ENCODE measurements at places on chromosomes 1 and 21.

- no peak for DNase-seq
Measured at GRCh38 chr1:186066411-186066810, 308.6 kb downstream of the TPR start.

- DNase-seq = no peak
Measured at GRCh38 chr1:202291001-202291400, 50.7 kb downstream of the UBE2T start.

DNA sequence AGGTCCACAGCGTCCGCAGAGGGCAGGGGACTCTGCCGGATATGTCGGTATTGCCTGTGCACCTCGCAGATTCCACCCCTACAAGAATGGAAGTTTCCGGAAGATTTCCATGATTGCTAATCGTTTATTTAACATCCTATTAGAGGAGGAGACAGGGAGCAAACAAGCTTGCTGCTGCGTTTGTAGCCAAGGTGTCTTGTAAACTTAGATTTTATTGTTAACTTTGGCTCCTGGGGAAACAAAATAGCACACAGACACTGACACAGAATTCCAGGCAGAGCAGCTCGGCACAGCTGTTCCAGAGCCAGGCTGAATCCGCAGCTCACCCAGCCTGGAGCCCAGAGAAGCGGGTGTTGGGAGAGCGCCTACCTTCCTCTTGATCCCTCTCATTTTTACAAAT, 75.7 kb downstream of the AJAP1 start:
- no peak for DNase-seq

DNA sequence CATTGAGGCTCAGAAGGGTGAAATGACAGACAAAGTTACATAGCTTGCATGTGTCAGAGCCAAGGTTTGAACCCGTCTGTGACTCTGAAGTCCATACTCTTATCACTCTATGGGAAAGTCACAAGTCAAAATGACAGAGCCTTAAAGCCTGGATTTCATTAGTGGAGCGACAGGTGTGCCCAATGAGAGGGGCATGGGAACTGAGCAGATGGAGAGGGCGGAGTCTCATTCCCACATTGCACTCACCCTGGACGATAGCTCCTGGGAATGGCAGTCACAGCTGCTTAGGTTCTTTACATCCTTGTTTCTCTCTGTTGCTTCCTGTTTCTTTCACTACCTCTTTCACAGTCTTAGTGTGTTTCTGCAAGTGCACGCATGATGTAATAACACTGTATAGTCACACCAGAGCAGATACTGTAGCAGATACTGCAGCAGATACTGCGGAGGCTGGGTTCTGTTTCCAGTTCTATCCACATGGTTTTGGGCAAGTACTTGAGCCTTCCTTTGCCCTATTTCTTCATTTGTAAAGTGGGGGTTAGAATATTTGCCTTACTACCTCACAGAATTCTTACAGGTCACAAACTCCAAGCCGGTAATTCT, 127.2 kb downstream of the ZSCAN20 start:
- no peak for DNase-seq

GRCh38 chr1:8674481-8674880, 143.0 kb downstream of the RERE start:
- DNase-seq = no peak

DNA sequence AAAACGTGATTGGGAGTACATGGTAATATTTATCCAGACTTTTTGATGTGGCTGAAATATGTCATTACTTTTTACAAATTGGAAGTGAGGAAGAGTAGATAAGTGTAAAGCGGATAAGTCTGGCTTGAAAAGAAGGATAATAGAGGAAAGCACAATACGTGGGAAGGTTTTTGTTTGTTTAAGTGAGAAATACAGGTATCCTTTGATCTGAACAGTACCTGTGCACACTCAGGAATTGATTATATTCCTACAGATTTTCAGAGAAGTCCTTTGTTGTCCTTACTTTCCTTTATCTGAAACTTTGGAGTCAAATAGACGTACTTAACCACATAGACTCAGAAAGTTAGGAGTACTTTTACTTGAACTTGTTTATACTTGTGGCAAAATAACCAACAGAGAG, 20.2 kb downstream of the CCDC18 start:
- no peak for DNase-seq

DNA sequence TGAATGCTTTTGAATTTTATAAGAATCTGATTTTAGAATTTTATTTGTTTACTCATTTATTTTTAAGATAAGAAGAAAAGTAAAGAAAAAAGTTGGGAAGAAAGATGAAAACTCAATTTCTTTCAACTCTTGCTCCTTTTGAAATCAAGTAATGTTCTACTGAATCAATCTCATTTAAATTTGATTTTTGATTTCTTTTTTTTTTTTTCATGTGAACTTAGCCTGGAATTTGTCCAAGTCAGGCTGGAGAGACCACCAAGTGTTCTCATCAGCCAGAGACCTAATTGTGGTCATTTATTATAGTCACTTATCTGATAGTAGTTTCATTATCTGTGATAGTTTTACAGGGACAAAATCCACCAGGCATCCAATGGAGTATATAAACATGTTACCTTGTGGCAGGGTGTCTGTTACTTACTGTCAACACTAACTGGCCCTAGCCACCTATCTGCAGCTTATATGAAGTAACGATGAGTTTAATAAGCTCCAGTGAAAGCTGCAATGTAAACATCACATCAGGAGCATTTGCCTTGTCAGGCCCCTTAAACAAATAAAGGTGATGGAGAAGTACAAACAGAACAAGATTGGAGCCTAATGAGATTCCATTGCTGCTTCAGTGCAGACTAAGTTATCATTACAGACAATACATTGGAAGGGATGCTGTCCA, 39.2 kb downstream of the HLX start:
- no peak for DNase-seq

DNA sequence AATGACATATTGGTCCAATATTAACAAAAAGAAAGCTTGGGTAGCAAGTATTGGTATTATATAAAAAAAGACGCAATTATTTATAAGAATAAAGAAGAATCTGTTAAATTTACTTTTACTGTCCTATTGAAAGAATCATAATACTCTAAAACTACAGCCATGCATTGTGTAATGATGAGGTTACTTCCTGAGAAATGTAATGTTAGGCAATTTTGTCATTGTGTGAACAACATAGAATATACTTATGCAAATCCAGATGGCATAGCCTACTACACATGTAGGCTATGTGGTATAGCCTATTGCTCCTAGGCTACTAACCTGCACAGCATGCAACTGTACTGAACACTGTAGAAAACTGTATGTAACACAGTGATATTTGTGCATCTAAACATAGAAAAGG, 121.2 kb upstream of the PTGFR start:
- no peak for DNase-seq

GRCh38 chr1:224802617-224803016, 126.9 kb upstream of the DNAH14 start:
- DNase-seq = no peak
